NT2/D1 (cell line): ENCODE measurements at places on chromosomes 2 and 18.

GRCh38 chr2:106561803-106562202 lies 74.6 kb downstream of the CD8B2 start:
- no peak for DNase-seq

GRCh38 chr18:78031589-78031988 lies 781.9 kb downstream of the GALR1 start:
- no peak for DNase-seq

DNA sequence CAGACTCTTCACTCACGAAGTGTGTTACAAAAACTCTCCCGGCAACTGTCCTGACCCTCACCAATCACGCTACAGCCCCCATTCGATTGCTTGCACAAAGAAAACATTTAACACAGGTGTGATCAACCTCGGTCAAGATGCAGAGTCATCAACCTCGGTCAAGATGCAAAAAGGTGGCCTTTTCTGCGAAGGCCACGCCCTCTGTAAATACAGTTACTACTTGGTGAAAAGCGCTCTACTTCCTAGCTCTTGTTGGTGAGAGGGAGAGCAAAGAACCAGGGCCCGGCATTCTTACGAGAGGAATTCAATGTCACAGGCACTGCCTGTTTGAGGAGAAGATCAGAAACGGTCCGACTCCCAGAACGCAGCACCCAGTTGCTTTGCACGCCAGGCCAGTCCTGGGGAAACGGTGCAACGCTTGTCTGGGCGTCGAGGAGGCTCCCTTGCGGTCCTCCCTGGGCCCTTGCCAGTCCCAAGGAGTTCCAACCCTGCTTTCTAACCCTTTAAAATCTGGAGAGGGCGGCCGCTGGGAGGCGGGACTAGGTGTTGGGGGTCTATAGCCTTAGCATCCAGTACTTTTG lies 1.9 kb downstream of the PIEZO2 start:
- no peak for DNase-seq

- DNase-seq = peak; percentile 16
Measured at GRCh38 chr2:190121971-190122370, 59.4 kb upstream of the MSTN start.

DNA sequence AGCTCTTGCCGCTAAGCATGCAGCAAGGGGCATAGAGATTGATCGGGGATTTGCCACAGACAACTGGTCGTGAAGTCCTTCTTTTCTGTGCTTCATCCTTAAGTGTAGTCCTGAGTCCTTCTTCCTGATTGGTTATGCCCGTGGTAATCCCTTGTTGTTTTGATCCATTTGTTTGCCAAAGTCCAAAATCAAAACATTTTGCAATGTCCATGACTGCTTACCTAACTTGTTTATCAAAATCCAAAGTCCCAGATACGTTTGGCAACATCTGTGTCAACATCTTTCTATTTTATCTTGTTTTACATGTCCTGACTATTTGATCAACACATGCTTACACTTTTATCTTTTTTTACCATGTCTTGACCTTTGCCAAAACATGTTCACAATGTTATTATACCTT lies 229.0 kb upstream of the ZNF804A start:
- no peak for DNase-seq

DNA sequence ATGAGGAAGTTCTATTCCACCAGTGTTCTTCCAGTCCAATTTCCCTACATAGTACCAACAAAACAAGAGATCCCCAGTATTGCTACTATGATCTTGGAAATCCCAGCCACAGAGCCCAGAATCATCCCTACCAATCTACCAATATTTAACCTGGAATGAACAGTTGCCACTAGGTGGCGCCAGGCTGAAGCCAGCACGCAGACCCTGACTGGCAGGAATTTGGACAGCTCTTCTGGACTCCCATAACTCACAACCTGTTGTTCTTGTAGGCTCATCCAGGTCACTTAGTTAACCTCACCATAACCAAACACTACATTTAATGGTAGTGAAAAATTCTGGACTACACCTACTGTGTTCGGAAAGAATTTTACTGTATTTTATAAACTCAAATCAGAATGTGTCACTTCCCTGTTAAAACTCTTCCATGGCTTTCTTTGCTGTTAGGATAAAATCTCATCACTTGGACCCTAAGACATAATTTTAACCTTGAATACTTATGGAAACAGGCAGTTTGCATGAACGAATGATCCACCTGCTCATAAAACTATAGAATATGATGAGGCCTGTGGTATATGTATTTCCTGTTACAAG lies 59.8 kb upstream of the SLC38A11 start:
- peak; percentile 56 for DNase-seq

DNA sequence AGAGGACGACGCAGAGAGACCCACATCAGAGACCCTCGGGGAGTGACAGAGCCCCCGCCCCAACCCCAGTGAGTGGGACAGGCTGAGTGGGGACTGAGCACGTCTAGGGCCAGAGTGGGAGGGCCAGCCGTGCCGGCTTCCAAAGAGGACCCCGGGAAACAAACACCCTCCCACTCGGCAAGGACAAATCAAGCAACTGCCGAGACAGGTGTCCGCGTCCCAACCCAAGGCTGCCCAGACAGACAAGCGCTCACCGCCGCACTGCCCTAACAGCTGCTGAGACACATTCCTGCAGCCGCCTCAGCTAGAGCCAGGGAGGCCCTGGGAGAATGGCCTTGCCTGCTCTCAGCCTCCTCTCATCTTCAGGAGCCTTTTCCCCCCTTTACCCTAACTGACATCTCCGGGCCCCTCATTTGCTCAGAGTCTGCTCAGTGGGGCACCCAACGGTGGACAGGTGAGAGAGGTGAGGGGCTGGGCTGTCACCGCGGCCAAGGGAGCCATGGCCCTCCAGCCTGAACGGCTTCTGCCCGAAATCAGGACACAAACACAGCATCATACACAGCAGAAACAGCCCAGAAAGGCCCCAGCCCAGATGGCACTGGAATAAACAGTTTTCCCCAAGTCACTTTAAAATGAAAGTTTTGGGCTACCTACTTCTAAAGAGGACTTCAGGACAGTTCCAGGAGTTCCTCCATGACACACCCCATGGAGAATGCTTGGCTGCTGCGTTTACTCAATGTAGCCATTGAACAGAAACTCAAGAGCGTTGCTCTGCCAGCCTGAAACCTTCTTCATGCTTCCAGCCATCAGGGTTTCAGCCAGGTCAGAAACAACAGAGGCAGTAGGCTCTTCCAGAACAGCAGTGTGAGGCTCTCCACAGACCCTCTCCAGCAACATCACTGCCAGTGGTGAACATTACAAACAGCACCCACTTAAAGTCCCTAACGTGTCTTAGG lies 23.6 kb downstream of the SLC66A2 start:
- DNase-seq = no peak

- DNase-seq = no peak
Measured at GRCh38 chr2:32506446-32506845, 121.4 kb upstream of the TTC27 start.

GRCh38 chr2:208280933-208281332 lies 14.9 kb downstream of the PIKFYVE start:
- no peak for DNase-seq

DNA sequence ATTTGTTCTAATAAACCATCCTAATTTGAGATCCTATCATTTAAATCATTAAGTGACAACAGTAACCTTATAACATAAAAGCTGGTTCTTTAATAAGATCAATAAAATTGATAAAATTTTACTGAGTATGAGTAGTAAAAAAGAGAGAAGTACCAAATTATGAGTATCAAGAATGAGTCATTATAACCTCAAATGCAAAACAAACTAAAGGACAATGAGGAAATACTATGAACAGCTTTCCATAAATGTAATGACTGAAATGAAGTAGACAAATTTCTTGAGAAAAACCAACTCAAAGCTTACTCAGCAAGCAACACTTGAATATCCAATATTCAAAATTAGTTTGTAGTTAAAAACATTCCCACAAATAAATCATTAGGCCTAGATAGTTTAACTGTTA lies 433.0 kb downstream of the ZEB2 start:
- DNase-seq = no peak

DNA sequence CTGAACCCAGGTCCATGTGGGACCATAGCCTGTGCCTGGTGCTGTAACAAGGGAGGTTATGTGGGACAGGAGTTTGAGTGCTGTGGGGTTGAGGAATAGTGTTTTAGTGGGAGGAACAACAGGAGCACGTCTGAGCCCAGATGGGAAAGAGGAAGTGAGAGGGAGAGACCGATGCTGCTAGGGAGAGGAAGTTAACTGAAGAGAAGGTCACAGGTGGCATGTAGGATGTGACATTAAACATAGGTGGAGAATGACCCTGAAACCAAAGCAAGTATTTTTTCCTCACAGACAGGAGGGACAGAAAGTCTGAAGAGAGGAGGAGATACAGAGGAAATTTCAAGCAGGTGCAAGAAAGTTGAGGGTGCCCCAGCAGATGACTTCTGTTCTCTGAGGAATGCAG lies 87.8 kb downstream of the ACOXL start:
- DNase-seq = no peak

GRCh38 chr18:27785815-27786471 lies 391.0 kb downstream of the CDH2 start:
- no peak for DNase-seq

DNA sequence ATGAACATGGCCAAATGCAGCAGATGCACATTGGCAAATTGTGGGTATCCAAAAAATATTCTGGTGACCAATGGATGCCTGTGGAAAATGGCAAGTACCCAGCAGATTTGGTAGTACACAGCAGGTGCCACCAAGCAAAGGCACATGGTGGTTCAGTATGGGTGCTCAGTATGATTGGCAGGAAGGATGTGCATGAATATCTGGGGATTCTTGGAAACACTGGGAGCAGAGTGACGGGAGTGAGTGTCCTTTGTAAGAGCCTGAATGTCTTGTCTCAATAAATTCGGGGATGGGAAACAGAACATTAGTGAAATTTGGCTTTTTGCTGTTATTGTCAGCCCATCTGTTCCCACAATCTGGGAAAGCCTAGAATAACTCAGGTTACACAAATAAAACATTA lies 36.8 kb upstream of the ACADL start:
- DNase-seq = no peak
